ENCODE measurements at places on chromosomes 2 and 18.

- DNase-seq = no peak
Observed at GRCh38 chr2:130875935-130876334, 39.2 kb downstream of the ARHGEF4 start.

DNA sequence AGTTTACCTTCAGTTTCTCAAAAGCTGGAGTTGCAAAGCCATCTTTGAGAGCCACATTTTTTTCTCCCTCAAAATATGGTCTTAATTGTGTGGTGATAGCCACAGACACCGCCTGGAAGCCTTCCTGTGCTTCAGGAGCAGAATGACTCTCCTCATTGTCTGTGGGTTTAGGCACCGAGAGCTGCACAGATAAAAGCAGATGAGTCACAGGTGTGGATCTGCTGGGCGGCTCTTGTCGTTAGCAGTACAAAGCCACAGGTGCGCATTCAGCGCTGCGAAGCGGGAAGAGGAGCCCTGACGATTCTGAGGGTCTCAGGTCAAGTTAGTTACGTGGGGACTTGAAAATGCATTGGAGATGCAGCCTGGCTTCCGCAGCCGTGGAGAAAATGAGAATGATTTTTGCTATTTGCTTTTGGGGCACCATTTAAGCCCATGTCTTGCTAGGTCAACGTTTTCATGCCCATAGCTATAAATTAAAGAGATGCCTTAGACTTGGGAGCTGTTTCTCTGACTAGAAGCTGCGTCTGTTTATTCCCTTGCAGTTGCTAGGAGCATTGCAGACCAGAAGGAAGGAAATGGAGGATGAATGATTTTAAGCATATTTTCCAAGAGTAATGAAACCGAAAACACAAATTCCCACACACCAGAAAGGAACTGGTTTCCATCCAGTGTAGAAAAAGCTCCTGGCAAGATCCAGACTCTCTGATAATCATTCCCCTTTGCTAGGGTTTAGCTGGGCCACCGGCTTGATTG lies 51.5 kb downstream of the KLHL29 start:
- DNase-seq = no peak

- peak; percentile 13 for DNase-seq
Observed at GRCh38 chr18:43620936-43621335, 343.6 kb upstream of the SYT4 start.

DNA sequence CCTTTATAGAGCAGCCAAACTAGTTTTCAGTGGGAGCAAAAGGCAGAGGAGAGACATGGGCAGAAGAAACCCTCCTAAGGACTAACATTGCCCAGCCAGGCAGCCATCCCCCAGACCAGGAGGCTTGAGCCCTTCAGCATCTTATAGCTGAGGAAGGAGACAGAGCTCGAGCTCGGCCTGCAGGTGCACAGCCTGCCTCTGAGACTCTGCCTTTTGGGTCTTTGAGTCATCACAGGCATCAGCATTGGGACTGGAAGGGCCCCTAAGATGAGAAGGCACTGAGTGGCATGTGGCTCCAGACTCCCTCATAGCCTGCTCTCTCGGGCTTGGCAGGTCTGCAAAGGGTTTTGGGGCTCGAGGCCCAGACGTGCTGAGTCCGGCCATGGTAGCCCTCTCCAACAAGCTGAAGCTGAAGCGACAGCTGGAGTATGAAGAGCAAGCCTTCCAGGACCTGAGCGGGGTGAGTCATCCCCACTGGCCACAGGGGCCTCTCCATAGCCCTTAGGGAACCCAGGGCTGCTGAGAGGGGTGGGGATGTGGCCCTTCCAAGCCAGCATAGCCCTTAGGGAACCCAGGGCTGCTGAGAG lies 84.1 kb downstream of the EPAS1 start:
- DNase-seq = no peak
